ENCODE measurements at places on chromosomes 6 and 20.

DNA sequence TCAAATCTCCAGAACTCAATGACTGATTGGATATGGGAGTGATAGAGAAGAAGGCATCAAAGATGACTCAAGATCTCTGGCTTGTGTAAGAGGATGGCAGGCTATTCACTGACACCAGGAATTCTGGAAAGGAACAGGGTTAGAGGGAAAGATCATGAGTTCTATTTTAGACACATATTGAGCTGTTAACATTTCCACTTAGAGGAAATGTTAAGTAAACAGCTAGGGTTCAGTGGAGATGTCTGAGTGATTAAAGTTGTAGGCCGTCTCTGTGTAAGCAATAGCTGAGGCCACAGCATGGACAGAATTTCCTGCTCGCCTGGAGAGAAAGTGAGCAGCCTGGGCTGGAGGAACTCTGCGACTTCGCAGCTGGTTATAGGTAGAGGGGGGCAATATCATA, 21.0 kb downstream of the ZC3H12D start:
- DNase-seq = no peak

GRCh38 chr6:123803504-123804013, at the start of gene NKAIN2:
Gene NKAIN2, plus strand, starts transcription at chr6:123803865.
- peak; percentile 12 for DNase-seq

- no peak for DNase-seq
These were observed 286.2 kb downstream of the FARS2 start for GRCh38 chr6:5547556-5547955.

DNA sequence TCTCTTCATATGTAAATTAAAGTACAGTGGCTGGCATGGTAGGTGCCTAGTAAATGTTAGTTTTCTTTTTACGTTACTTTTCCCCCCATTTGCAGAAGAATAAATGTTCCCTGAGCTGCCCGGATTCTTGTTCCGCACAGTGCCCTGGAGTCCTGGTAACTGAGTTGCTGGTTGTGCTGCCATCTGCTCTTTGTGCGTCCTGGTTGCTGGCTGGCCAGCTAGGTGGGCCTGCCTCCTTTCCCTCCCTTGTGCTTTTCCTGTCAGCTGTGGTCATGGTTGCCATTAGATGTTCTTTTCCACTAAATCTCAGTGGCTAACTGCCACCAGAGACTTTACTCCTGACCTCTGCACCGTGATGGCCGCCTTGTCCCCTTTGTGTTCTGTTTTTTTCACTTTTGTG, 28.6 kb downstream of the CEP43 start:
- no peak for DNase-seq

GRCh38 chr20:32511358-32512046, 73.6 kb downstream of the NOL4L start:
- no peak for DNase-seq

DNA sequence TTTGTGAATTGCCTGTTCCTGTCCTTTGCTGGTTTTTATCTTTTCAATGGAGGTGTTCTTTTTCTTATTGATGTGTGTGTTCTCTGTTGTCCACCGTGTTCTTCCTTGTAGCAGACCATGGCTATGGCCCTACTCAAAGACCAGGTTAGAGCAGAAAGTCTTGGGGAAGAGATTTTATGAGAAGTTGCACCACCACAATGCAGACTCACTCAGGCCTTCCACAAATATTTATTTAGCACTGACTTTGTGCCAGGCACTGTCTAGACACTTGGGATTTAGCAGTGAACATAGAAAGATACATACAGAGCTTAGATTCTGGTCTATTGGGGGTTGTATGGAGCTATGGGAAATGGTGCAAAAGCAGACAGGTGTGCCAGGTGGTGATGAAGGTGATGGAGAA, 98.8 kb downstream of the DTD1 start:
- DNase-seq = no peak
